ENCODE measurements at places on chromosomes 4 and X. TPM values are rescaled to one million over a fixed set of nuclear protein-coding genes. Genes with fewer than 3 reads are reported as not detected.
A peak's percentile ranks its signal among the peaks of the same experiment; 100 is the strongest.

Gene TEX28
- total RNA-seq = not detected

- H3K27ac ChIP-seq = no peak overlapping the region
- DNase-seq = no peak
- H3K4me1 ChIP-seq = no peaks in the 10 kb centered on the region
Observed at GRCh38 chr4:188867796-188868195, 728.6 kb downstream of the TRIML1 start.

GRCh38 chrX:109487640-109488039 lies 5.8 kb upstream of the GUCY2F start:
- H3K27me3 ChIP-seq = no peaks in the 10 kb centered on the region
- no peaks in the 10 kb centered on the region for H3K4me1 ChIP-seq
- no peaks in the 10 kb centered on the region for H3K36me3 ChIP-seq
- H3K27ac ChIP-seq = no peak overlapping the region
- DNase-seq = no peak

GRCh38 chrX:8306291-8306925 lies 135.3 kb upstream of the VCX2 start:
- no peak overlapping the region for H3K27ac ChIP-seq
- no peaks in the 10 kb centered on the region for H3K36me3 ChIP-seq
- H3K27me3 ChIP-seq = no peaks in the 10 kb centered on the region
- no peak for DNase-seq

Gene TMEM154
- total RNA-seq = 0.29 TPM

Gene KCNE5
- not detected for total RNA-seq

- no peak overlapping the region for H3K4me3 ChIP-seq
- H3K36me3 ChIP-seq = no peaks in the 10 kb centered on the region
- H3K27me3 ChIP-seq = no peaks in the 10 kb centered on the region
- no peak overlapping the region for H3K27ac ChIP-seq
- no peaks in the 10 kb centered on the region for H3K4me1 ChIP-seq
- no peak for DNase-seq
Observed at GRCh38 chrX:95152810-95153209, 1478.8 kb downstream of the FAM133A start.

Gene CBLL2
- 0.34 TPM for total RNA-seq

GRCh38 chrX:9378980-9379696 lies 85.7 kb upstream of the TBL1X start:
- H3K4me3 ChIP-seq = no peak overlapping the region
- no peak for DNase-seq
- no peak overlapping the region for H3K27ac ChIP-seq
- H3K27me3 ChIP-seq = no peaks in the 10 kb centered on the region
- H3K36me3 ChIP-seq = no peaks in the 10 kb centered on the region

GRCh38 chr4:143384381-143384994 lies 47.8 kb downstream of the GAB1 start:
- H3K4me1 ChIP-seq = peaks cover 28% of the 10 kb centered on the region
- no peak overlapping the region for H3K4me3 ChIP-seq
- H3K27me3 ChIP-seq = no peaks in the 10 kb centered on the region
- no peak for DNase-seq

GRCh38 chrX:16897445-16897844 lies 27.3 kb upstream of the RBBP7 start:
- H3K36me3 ChIP-seq = no peaks in the 10 kb centered on the region
- H3K27ac ChIP-seq = no peak overlapping the region
- peak; percentile 71 for DNase-seq
- peaks cover 5% of the 10 kb centered on the region for H3K27me3 ChIP-seq
- no peak overlapping the region for H3K4me3 ChIP-seq
- no peaks in the 10 kb centered on the region for H3K4me1 ChIP-seq

DNA sequence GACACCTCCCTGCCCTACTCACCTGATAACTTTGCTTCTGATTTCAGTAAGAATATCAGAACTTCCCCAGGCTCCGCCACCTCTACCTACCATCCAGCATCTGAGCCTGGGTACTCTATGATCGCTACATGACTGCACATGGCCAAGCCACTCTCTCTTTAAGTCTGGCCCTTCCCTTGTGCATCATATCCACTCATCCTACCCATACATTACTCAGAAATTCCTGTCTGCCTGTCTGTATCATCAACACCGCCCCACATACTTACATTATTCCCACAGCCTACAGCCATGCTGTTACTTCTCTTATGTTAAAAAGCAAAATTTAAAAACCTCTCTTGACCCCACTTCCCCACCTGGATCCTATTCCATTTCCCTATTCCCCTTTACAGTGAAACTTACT lies 84.7 kb downstream of the SCD5 start:
- no peak overlapping the region for H3K27ac ChIP-seq
- no peak for DNase-seq
- no peak overlapping the region for H3K4me3 ChIP-seq

- no peak for DNase-seq
- no peak within 1 kb of the TSS for H3K4me3 ChIP-seq
- H3K36me3 ChIP-seq = no peaks in the 10 kb centered on the region
- no peaks in the 10 kb centered on the region for H3K4me1 ChIP-seq
Observed at GRCh38 chr4:73404042-73404441, at the start of gene ALB. Gene ALB (plus strand): TSS chr4:73404287. CDS start chr4:73404328, 41 bp downstream.

Gene BEND4
- total RNA-seq = 0.13 TPM

- no peak for DNase-seq
- no peaks in the 10 kb centered on the region for H3K27me3 ChIP-seq
- no peaks in the 10 kb centered on the region for H3K4me1 ChIP-seq
- H3K4me3 ChIP-seq = no peak overlapping the region
- no peaks in the 10 kb centered on the region for H3K36me3 ChIP-seq
Observed at GRCh38 chr4:138510053-138510452, 267.9 kb upstream of the SLC7A11 start.

Gene HSFX1
- total RNA-seq = 2.3 TPM

GRCh38 chr4:76725039-76725438 lies 172.9 kb downstream of the SOWAHB start:
- H3K27me3 ChIP-seq = no peaks in the 10 kb centered on the region
- peaks cover 15% of the 10 kb centered on the region for H3K4me1 ChIP-seq
- DNase-seq = no peak
- H3K36me3 ChIP-seq = no peaks in the 10 kb centered on the region
- no peak overlapping the region for H3K4me3 ChIP-seq

Gene PNMA5
- total RNA-seq = not detected

DNA sequence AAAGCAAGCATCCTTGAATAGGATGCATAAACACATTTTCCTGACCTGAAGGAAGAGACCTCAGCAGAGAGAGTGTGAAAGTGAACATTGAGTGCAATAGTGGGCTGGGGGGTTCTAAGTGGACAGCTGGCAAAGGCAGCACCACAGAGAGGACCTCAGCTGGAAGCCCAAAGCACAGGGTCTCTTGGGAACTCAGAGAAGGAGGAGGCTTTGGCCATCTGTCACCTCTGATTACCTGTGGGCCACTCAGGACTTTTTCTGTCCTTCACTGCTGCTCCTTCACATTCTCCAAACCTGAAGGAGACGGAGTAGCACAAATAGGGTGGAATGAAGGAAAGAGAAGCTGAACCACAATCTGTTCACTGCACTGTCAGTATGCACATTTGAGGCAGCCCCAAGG lies 37.9 kb upstream of the FAT4 start:
- H3K27me3 ChIP-seq = no peaks in the 10 kb centered on the region
- no peaks in the 10 kb centered on the region for H3K36me3 ChIP-seq
- H3K4me1 ChIP-seq = no peaks in the 10 kb centered on the region
- H3K4me3 ChIP-seq = no peak overlapping the region
- no peak overlapping the region for H3K27ac ChIP-seq
- DNase-seq = no peak

DNA sequence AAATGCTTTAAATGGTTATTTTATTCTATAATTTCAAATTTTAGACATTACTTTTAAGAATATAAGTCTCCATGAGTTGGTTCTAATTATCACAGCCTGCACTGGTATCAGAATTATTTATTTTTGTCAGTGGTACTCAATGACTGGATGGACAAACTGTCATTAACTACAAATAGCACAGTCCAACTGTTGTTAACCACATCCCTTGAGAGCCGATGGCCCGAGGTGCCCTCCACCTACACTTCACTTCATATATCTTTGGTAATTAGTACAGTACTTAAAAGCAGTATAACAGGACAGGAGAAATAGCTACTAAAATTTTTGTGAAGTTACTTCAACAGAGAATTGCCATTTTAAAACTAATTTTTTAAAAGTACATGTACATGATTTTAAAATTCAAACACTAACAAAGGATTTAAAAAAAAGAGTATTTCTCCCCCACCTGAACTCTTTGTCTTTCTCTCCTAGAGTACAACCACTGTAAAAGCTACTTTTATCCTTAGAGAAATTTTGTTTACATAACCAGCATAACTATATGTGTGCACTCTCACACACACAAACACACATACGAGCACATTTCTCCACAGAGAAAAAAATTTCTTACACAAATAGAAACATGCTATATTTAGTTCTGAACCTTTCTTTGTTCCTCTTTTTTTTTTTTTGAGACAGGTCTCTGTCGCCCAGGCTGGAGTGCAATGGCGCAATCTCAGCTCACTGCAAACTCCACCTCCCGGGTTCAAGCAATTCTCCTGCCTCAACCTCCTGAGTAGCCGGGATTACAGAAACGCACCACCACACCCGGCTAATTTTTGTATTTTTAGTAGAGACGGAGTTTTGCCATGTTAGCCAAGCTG lies 6.5 kb downstream of the TIFA start:
- peaks cover 29% of the 10 kb centered on the region for H3K4me1 ChIP-seq
- H3K27ac ChIP-seq = peak overlapping the region; percentile 41
- H3K4me3 ChIP-seq = no peak overlapping the region
- peak; percentile 73 for DNase-seq
- H3K36me3 ChIP-seq = no peaks in the 10 kb centered on the region

DNA sequence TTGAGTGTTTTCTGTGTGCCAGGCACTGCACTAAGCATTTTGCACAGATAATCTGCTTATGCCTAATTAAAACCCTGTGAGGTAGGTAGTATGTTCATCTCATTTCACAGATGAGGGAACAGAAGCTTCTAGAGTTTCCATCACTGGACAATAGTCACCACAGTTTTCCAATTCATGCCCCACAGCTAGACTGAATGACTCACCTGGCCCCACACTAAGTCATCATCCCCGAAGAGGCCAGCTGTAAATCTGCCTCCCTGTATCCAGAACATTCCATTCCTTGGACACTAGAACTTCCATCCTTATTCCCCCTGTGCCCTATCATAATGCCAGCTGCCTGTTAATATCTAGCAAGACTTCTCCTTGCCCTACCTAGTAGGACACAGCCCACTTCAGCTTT lies 40.9 kb upstream of the NYX start:
- no peak for DNase-seq
- H3K4me1 ChIP-seq = no peaks in the 10 kb centered on the region
- no peak overlapping the region for H3K4me3 ChIP-seq
- H3K27me3 ChIP-seq = no peaks in the 10 kb centered on the region
- no peak overlapping the region for H3K27ac ChIP-seq

GRCh38 chr4:146465628-146466027 lies 56.1 kb downstream of the SLC10A7 start:
- H3K27me3 ChIP-seq = no peaks in the 10 kb centered on the region
- no peaks in the 10 kb centered on the region for H3K4me1 ChIP-seq
- H3K36me3 ChIP-seq = no peaks in the 10 kb centered on the region
- no peak overlapping the region for H3K27ac ChIP-seq
- no peak for DNase-seq

DNA sequence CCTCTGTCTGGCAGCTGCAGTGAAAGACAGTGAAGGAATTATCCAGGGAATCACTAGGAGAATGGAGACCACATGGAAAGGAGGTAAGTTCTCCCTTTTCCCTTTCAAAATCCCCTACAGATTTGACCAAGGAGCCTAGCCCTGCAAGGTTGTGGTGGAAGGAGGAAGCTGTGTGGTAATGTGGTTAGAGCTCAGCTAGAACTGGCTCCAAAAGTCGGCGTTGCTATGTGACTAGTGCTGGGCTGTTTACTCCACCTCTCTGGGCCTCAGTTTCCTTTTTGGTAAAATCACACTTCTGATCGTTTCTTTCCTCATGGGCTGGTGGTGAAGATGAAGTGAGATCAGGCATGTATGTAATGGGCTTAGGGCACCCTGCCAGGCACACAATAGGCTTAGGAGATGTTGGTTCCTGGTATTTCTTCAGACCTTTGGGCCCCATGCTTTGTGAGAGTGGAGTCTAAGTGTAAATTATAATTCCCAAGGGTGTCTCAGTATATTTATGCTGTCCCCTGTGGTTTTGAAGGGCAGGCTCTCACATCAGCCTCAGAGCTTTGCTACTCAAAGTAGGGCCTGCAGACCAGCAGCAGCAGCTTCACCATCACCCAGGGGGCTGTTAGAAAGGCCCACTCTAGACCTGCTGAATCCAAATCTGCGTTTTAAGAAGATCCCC lies 183.7 kb upstream of the BCOR start:
- no peak overlapping the region for H3K27ac ChIP-seq
- DNase-seq = no peak
- H3K27me3 ChIP-seq = no peaks in the 10 kb centered on the region
- H3K36me3 ChIP-seq = no peaks in the 10 kb centered on the region

Gene DCAF12L2
- total RNA-seq = not detected

- peaks cover 13% of the 10 kb centered on the region for H3K4me1 ChIP-seq
- no peaks in the 10 kb centered on the region for H3K36me3 ChIP-seq
- H3K4me3 ChIP-seq = peak within 1 kb of the TSS; percentile 72
- no peaks in the 10 kb centered on the region for H3K27me3 ChIP-seq
Observed at GRCh38 chr4:7939377-7940108, at the start of gene AFAP1. Gene AFAP1 (minus strand): TSS chr4:7939861. CDS start chr4:7872078, 67,783 bp downstream.

DNA sequence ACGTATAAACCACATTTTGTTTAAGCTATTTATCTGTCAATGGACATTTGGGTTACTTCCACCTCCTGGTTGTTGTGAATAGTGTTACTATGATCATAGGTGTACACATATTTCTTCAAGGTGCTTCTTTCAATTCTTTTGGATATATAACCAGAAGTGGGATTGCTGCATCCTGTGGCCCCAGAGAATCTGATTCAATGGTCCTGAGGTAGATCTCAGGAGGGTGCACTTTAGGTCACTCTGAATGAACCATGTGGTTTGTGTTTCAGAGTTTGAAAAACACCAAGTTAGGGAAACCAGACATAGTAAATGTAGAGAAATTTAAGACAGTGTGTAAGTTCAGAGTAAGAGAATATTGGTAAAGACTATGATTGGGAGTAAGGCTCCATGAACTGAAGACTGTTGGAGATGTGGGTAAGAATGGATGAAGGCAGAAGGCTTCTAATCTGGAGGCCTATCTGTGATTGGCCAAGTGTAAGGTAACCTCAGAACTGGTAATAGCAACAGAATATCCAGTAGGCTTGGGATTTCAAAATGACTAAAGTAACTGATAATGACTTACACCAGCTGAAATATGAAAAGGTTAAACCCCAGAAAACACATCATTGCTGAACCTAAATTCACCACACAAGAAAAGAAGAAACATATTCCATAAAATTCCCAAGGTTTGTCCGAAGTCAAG lies 236.9 kb downstream of the CAMK2D start:
- H3K27ac ChIP-seq = no peak overlapping the region
- no peak overlapping the region for H3K4me3 ChIP-seq
- no peak for DNase-seq
- H3K4me1 ChIP-seq = no peaks in the 10 kb centered on the region
- no peaks in the 10 kb centered on the region for H3K27me3 ChIP-seq

GRCh38 chrX:109155161-109155560 lies 326.7 kb downstream of the GUCY2F start:
- no peaks in the 10 kb centered on the region for H3K27me3 ChIP-seq
- H3K4me1 ChIP-seq = no peaks in the 10 kb centered on the region
- no peak overlapping the region for H3K4me3 ChIP-seq
- H3K36me3 ChIP-seq = no peaks in the 10 kb centered on the region
- H3K27ac ChIP-seq = no peak overlapping the region

Gene FAM184B
- total RNA-seq = not detected

Data from thyroid gland (tissue), 4 donors.